ENCODE measurements at places on chromosomes 4 and X.

GRCh38 chr4:52643785-52644244 is 15.3 kb downstream of the USP46 start:
- DNase-seq = peak; percentile 55

- no peak for DNase-seq
These were observed 80.6 kb downstream of the FBXW7 start for GRCh38 chr4:152455311-152455710.

GRCh38 chr4:2858451-2859217 is 15.0 kb downstream of the ADD1 start:
- DNase-seq = no peak

- no peak for DNase-seq
These were observed at the start of gene GDPD2 for GRCh38 chrX:70422851-70423341. Gene GDPD2, plus strand, starts transcription at chrX:70423314. Its CDS starts 1,671 bp downstream, at chrX:70424985.

GRCh38 chrX:115547448-115547847 is 13.5 kb upstream of the PLS3 start:
- no peak for DNase-seq

DNA sequence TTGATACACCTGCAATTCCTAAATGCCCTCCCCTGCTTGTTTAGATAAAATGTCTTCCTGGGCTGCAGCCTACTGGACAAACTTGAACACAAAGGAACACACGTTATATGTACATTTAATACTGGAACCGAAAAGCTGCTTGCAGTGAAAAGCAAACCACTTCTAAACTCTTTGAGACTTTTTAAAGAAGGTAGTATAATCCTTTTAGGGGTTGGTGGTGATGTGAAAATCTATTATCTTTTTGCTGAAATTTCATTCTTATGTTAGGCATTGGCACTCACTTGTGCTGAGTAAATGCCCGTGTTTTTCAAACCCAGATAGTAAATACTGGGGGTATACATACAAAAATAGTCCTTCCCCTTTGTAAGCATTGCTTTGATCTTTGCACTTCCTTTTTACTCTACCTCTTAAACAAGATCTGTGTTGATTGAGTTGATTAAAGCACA is 2.2 kb downstream of the NFKB1 start:
- DNase-seq = no peak

All from right forelimb (tissue), 1 donor.